Cortex of kidney (tissue), 1 donor: ENCODE measurements at places on chromosomes 3 and 15.

GRCh38 chr3:141863491-141863890 is 13.0 kb upstream of the ATP1B3 start:
- DNase-seq = no peak

DNA sequence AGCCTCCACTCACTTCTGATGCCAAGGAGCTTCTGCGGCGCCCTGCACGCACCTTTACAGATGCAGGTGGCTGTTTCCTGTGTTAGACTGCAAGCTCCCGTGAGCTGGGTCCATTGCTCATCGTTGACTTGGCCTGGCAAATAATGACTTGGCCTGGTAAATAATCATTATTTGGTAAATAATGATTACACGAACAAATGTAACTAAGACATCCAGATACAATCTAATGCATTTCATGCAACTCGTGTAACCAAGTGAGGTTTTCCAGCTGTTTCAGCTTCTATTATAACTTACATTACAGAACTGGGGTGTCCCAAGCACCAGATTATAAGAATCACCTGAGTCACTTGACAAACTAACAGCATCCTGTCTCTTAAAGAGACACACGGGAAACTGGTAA is 92.1 kb upstream of the BHLHE40 start:
- DNase-seq = no peak

GRCh38 chr3:157459706-157460105 is 23.1 kb downstream of the PTX3 start:
- DNase-seq = no peak

- no peak for DNase-seq
Measured at GRCh38 chr3:101819649-101820206, 29.6 kb upstream of the NFKBIZ start.

DNA sequence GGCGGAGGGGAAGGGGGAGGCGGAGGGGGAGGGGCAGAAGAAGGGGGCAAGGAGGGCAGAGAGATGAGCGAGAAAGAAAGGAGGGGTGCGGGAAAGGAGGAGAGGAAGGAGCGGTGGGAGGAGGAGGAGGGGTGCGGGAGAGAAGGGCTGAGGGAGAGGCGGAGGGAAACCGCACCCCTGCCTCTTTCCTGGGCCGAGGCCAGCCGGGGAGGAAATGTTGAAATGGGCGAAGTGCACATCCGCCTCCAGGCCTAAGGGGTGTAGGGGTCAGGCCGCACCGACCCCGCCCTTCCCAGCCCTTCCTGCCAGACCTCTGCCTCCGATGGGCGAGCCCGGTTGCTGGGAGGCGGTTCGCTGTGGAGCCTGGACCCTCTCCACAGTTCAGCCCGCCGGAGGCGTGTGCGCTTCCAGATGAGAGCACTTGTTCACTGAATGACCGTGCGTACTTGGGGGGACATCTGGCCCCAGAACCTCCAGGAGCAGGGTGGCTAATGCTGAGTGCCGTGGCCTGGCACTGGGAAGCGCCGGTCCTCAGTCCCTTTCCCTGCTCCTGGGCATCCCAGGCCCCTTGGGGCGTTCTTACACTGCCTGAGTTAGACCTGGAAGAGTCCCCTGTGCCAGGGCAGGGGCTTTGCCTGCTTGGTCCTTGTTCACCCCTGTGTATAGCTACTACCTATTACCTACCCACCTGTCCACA is 110.3 kb upstream of the KLF13 start:
- no peak for DNase-seq

DNA sequence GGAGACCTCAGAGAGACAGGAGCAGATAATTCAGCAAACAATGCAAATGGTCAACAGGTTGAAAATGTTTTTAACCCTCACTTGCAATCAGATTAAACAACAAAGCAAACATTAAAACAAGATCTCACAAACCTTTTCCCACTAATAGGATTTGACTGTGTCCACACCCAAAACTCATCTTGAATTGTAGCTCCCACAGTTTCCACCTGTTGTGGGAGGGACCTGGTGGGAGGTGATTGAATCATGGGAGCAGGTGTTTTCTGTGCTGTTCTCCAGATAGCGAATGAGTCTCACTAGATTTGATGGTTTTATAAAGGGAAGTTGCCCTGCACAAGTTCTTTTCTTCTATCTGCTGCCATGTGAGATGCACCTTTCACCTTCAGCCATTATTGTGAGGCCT is 1.3 kb upstream of the LYSMD4 start:
- DNase-seq = no peak

DNA sequence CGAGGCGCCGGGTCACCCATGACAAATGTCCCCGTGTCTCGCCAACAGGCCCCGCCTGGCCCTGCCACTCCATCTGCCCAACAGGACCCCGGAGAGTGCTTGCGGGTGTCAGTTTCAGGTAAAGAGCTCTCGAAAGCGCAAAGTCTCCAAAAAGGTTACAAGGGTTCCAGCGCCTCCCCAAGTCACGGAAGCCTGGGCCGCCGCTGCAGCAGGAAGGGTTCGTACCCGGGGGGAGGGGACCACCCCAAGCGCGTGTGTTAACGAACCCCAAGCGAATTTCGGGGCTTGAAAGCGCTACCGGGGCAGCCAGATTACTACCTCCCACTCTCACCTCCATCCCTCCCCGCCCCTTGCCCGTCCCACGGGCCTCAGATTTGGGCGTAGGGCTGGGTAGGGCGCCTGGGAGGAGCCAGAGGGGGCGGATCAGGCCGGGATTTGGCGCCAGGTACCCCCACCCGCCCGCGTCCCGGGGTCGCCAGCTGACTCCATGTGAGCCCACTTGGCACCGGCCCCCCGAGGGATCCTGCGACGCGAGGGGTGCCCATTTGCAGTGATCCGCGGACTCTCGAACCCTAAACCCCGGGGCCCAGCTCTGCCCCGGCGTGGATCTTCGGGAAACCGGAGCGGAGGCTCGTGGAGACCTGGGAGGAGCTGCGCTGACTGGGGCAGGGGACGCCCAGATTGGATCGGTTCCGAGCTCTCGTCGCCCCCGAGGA is 85.9 kb downstream of the NR2F2 start:
- DNase-seq = no peak

DNA sequence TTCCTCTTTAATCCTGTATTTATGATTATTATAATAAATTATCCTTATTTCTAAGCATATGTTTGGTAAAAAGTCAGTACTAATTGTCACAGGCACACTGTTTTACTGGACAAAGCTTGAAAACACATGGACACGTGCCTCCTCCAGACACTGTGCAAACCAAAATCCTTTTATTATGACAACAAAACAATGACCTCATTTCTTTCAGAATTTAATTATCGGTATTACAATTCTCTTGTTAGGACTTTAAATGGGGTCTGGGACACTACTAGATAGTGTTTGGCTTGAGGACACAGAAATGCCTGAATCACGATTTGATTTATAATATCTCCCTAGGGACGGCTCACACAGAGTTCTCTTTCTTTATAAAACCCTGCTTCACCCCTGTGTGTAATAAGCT is 107.3 kb upstream of the IGSF10 start:
- no peak for DNase-seq

GRCh38 chr3:72440491-72440890 is 407.8 kb downstream of the SHQ1 start:
- no peak for DNase-seq

DNA sequence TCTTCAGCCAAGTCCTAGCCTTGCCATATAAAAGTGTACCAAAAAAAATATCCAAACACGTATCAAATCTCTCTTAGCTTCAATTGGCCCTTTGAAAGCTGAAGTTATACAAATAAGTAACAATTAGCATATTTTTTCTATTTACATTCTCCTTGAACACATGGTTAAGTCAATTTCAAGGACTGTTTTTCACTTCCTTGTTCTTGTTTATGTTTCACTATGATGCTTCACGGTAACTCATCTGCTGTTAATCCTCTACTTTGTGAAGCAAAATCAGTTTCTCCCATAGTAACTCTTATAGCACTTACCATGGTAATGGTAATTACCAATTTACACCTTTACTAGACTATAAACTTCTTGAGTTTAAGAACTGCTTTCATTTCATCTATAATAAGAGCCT is 10.6 kb upstream of the SPRED1 start:
- DNase-seq = no peak

DNA sequence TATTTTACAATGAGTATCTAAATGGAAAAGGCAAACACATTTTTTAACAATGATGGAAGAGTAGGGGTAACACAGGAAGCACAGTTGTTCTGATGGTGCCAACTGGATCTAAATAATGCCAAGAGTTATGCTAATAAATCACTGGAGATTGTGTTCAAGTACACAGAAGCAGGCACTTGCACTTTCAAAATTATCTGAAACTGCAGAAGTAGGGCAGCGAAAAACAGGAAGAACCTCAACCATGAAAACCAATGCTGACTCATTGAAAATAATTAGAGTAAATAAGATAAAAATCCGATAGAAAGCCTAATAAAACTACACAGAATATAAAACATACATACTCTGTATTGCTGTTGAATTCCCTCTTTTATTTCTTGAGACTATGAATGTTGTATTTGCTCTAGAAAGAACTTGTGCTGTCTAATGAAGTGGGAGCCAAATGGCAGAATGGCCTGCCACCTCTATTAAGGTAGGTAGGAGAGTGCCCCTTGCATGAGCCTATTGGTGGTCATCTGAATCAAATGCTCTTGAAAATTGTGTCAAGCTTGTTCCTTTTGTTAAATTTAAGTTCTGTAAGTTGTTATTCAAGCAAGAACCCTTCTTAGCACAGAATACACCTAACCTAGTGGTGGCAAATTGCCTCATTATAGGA is 93.7 kb downstream of the ABI3BP start:
- no peak for DNase-seq

GRCh38 chr3:178001670-178002101 is 534.5 kb upstream of the KCNMB2 start:
- no peak for DNase-seq

- DNase-seq = no peak
Measured at GRCh38 chr3:52534281-52535183, 875 bp upstream of the NT5DC2 start.

- DNase-seq = no peak
Measured at GRCh38 chr3:195240171-195240701, 30.7 kb downstream of the XXYLT1 start.

- DNase-seq = no peak
Measured at GRCh38 chr3:139203752-139204151, 140.1 kb upstream of the MRPS22 start.

DNA sequence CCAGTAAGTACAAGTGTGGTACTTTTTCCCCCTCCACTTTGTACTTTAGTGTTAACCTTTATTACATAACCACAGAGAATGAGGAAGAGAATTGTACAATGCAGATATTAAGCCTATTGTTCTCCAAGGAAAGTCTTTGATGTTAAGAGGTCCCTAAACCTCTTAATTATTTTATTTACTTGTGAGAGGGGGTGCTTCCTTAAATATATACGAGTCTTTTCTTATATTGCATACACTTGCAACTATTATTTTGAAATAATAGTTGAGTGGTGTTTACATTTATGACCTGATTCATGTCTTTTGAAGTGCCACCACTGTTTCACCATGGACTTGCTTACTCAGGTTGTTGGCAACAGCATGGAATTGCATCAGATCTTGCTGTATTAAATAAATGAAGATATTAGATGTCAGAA is 10.1 kb downstream of the USP3 start:
- no peak for DNase-seq

DNA sequence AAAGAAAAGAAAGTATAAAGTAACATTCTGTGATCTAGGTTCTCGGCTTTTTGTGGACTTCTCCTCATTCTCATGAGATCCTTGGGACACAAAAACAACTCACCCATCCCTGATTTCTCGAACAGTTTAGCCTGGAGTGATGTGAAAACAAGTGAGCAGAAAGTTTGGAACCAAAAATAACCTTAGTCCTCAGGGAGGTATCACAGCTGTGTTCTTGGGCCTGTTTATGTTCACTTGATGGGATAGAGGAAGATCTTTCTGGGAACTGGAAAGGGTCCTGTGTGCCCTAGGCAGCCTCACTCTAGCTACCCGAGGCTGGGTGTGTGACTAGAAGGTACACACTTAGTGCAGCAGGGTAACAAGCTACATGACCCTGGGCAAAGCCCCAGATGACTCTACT is 308.8 kb upstream of the PDZRN3 start:
- DNase-seq = no peak
